ENCODE measurements at places on chromosomes 5 and 9.

DNA sequence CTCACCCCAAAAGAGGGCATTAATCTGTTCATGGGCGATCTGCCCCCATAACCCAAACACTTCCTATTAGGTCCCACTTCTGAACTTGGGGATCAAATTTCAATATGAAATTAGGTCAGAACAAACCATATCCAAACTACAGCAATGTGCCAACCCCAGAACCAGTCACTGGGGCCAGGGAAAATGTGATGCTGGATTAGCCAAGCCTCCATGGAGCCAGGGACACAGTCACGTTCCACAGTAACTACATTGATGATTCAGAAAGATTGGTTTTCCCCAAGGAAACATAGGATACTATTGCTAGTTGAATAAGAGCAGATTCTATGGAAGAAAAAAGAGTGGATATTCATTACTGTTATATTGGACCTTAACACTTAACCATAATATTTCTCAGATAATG is 84.2 kb downstream of the GIN1 start:
- no peak for DNase-seq

DNA sequence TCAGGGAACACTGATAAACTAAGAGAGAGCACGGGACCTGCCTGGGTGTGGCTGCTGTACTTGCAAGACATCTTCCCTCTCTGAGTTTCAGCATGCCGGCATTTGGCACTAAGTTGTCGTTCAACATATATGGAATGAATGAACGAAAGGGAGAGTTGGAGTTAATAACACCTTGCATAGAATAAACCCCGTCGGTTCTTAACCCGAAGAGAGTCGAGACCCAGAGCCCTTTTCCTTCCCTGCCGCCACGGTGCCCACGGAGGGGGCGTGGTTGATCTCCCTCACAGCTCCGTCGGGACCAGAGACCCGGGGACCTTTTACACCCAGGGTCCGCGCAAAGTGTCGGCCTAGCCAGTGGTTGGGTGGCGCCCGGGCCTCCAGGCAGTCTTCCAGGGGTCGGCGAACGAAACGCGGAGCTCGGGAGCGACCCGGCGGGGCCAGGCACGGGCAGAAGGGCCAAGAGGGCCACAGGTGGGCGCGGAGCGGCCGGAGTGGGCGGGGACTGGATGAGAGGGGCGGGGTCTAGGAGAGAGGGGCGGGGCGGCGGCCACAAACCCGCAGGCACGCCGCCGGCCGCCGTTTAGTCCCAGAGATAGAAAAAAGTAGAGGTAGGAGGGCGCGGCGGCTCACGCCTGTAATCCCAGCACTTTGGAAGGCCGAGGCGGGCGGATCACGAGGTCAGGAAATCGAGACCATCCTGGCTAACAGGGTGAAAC is 735 bp upstream of the RPL26L1 start:
- DNase-seq, result peak; percentile 88

DNA sequence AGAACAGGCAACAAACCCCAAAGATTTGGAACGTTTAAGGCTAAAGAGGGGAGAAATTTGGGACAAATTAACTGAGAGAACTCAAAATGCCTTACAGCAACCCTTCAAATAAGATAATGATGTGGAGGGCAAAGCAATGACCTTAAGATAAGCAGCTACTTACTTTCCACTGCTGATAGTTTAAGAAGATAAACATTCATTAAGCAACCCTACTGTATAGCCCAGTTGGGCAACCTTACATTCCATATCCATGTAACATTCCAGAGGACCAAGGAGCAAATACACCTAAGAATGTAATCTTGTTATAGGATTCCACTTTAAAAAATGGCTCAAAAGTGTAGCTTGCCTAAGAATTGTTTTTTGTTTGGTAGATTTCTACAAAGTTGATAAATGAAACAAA is 14.8 kb downstream of the ETF1 start:
- no peak for DNase-seq

- peak; percentile 67 for DNase-seq
Measured at GRCh38 chr5:74575741-74576538, 64.6 kb downstream of the ENC1 start.

DNA sequence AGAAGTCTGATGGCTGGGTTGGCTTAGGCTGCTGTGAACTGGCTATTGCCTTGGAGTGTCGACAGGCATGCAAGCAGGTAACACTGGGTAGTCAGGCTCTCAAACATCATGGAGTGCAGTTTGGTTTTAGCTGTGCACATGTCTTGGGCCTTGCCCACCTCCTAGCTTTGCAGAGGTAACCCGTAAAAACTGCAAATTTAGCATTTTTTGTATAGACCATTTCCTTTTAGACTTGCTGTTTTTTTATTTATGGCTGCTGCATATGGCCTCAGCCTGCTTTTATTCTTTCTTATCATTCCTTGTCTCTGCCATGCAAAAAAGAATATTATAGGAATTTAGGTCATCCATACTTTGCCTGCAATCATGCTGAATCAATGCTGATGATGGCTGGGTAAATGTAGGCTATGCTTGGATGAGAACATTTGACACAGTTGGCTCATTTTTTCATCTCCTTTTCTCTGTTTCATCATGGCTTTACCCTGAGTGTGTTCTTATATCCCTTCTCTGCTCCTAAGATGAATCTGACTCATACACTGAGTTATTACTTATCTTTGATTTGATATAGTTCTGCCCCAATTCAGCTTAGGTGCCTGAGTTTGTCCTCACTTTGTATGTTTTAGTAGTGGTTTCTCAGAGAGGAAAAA is 27.2 kb downstream of the RECK start:
- no peak for DNase-seq

- no peak for DNase-seq
Measured at GRCh38 chr5:37490120-37490810, 111.1 kb downstream of the WDR70 start.

DNA sequence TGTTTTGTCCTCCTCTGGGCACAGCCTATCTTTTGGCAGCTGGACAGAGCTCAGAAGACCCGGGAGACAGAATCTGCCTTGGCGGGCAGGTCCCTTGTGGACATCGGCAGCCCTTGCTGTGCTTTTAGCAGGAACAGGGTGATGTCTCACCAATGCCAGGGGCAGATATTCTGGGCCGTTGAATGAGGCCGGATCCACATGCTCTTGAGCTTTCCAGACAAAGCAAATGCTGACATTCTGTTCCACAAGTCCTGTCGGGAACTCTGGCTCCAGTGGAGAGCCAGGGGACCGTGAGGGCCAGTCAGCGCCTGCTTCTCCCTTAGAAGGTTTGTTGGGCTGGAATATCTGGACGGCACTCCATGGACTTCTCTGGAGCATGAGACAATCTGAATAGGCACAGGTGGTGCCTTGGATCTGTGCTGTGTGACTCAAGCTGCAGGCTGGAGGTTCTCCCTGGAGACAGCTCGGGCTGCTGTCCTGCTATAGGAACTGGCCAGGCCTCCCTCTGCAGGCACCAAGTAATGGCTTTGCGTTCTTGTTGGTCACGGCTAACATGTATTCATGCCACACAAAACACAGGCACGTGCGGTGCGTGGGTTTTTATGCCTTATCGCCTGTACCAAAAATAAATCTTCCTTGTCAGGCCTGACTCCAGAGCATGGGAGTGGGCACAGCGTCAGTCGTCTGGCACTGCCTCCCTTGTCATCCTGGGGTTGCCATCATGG is 80.3 kb downstream of the GADD45G start:
- no peak for DNase-seq

GRCh38 chr5:176647030-176647842 is at the start of gene TSPAN17:
Gene TSPAN17, plus strand, starts transcription at chr5:176647484. Its CDS starts 132 bp downstream, at chr5:176647616.
- DNase-seq, result peak; percentile 100

- DNase-seq, result no peak
Measured at GRCh38 chr5:59116231-59116865, 533.5 kb downstream of the RAB3C start.

DNA sequence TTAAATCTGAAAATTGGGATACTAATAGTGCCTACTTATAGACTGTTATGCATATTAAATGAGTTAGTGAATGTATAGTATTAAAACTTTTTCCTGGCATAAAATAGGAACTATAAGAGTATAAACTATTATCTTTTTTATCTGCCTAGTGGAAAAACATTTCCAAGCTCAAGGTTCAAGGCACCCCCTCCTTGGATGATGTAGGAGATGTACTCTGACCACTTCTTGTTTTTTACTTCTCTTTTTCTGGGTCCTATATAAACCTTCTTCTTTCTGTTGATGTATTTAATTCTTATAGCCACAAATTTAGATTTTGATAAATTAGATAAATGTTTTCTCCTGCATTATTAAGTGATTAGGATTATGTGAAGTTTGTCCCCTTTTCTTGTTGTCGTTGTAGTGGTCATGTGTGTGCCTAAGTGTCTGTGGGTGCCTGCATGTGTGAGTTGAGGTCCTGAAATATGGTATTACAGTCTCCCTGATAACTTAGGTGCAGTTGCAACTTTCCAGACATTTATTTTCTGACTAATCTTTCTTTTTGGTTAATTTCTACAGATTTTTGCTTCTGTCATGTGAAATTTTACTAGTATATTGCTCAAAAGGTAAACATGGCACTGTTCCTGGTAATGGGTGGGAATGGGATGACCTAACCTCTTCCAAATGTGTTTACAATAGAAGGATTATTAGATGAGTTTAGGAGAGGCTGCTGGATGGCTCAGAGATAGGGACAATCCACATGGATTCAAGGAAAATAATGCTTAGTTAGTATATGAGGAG is 160.8 kb upstream of the CDKN2B start:
- DNase-seq, result no peak

DNA sequence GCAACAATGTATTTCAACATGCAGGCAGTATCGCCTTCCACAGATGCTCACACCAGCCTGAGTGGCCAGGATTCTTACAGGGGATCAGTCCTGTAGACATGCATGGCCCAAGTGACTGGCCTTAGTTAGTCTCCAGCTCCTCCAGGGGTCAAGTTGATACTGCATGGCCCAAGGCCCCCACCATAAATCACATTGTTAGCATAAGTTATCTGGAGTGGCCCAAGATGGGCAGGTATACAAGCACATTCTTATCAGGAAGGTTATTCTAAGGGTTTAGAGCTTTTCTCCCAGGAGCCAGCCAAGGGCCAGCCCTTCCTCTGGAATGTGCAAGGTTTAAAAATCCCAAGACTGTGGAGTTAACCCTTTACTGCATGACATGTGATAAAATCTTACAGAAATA is 230.9 kb upstream of the NFIL3 start:
- DNase-seq, result no peak

GRCh38 chr9:116860509-116861120 is 173.5 kb downstream of the TRIM32 start:
- DNase-seq, result peak; percentile 66

DNA sequence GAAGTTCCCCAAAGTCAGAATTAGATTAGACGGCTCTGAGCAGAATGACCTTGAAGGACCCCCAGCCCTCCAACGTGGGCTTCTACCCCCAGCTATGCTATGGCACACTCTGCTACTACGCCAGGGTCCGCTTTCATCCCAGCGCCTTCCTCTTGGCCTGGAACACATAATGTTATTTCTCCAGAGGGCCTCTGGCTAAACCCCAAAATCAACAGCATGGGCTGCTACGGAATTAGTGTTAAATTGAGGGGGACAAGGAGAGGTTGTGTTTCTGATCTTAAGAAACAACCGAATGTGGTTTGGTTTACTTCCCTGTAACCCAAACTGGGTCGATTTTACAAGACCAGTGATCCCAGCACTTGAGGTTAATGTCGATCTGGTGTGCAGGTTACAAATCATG is 97.1 kb downstream of the ZNF618 start:
- DNase-seq, result no peak

DNA sequence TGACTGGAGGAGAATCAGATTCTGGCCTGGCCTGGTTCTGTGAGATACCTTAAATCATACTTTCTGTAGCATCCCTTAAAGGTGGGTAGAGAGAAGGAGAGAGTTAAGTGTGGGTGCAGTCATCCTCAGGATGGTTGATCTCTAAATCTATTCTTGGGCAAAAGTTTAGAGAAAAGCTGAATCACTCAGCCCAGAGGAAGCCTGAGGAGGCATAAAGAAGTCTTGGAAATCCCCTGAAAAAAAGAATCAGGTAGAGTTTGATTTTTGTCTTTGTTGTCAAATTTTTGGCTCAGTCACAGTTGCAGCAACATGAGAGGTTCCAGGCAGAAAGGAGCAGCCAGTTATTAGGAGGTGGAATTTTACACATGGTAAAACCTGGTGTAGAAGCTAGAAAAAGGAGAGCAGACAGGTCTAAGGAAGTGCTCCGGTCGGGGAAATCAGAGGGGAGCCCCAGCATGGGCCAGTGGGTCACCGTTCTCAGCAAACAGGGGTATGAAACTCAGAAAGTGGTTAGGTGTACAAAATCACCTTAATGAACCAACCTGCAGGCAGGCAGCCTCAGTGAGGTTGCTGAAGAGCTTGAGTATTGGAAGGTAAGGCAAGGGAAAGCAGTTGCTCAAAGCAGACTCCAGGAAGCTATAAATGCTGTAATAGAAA is 116.2 kb upstream of the CNTLN start:
- DNase-seq, result no peak

DNA sequence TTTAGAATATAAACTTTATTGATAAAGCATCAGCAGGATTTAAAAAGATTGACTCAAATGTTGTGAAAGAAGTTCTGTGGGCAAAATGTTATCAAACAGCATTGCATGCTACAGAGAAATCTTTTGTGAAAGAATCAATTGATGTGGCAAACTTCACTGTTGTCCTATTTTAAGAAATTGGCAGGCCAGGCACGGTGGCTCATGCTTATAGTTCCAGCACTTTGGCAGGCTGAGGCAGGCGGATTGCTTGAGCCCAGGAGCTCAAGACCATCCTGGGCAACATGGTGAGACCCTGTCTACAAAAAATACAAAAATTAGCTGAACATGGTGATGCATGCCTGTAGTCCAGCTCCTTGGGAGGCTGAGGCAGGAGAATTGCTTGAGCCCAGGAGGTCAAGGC is 17.4 kb downstream of the ZBTB43 start:
- DNase-seq, result no peak
